ENCODE measurements at places on chromosomes 1 and 21.

- no peak for DNase-seq
Observed at GRCh38 chr1:44947063-44947773, 39.2 kb downstream of the EIF2B3 start.

GRCh38 chr1:33908324-33908956, 44.6 kb downstream of the HMGB4 start:
- DNase-seq: no peak

GRCh38 chr1:165871311-165872067, 44.1 kb downstream of the UCK2 start:
- peak; percentile 69 for DNase-seq

GRCh38 chr1:37998913-37999429, 6.3 kb downstream of the FHL3 start:
- DNase-seq: no peak

DNA sequence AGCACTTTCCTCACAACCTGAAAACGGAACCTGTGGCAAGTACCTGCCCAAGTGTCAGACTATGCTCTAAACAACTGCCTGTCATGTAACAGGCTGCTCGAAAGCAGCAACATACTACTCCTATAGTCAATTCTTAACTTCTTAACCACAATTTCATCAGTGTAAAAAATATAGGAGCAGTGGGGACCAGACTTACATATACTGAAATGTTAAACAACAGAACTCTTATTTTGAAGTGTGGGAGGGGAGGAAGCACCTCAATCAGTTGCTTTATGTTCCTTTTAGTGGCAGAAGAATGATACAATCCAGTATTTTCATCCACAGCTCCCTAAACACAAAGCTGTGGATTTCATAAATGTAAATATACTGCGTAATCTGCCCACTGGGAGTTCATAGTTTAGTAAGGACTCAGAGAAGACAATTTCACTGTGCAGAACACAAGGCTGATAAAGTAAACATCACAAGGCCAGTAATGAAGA, 44.2 kb downstream of the WLS start:
- DNase-seq: no peak

DNA sequence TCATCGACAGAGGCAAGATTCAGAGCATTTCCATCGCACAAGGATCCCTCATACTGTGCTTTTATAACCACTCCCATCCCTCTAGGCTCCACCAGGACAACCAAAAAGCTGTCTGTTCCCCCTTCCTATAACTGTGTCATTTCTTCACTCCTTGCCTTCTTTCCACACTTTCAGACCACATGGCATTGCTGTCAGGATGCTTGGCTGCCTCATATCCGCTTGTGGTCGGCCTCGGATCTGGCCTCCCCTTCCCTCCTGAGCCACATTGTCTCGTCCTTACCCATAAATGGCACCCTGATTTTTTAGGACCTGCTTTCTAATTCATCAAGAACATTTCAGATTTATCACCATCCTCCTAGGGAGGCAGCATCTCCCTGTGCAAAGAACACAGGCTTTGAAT, 80.5 kb downstream of the HIVEP3 start:
- DNase-seq: no peak

DNA sequence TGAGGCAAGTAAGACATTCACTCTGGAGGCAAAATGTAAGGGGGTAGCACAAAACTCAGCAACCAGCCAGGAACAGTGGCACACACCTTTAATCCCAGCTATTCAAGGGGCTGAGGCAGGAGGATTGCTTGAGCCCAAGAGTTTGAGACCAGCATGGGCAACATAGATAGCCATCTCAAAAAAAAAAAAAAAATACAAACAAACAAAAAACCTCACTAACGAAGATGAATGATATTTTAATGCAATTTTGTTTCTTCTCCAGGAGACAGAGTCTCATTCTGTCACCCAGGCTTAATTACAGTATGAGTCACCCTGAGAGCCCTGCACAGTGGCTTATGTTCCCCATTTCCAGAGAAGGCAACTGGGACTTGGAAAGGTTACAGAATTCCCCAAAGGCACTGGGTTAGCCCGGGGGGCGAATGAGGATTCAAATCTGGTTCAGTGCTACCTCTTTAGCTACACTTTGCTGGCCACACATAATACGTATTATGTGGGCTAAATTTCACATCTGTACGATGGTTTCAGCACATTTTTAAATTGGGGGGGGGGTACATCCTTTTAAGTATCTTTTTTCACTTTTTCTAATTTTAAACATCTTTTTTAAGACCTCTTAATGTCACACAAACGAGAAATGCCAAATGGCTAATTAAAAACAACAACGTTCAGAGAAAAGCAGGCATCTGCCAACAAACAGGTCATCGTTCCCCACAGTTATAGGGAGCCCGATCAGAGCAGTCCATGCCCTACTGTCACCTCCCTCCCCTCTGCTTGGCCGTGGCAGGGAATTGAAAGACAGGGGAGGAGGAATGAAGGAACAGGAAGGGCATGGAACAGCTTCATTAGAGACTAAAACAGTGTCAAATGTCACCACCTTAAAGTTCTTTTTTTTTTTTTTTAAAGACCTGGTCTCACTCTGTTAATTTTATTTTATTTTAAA, 3.5 kb downstream of the CELA2A start:
- no peak for DNase-seq

DNA sequence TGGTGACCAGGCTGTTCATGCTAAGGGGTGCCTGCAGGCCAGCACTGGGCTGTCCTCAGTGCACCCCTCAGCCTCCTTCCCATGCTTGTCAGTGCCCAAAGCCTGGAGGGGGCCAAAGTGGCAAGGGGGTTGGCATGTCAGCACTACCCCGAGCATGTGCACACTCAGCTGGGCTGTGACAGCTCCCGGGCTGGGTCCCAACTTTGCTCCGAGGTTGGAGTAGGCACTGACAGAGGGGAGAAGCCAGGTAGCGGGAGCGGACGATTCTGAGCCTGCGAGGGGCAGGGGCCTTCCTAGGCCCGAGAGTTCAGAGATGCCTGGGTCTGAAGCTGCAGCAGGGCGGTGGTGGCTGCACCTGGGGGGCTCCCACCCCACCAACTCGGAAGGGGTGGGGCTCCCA, 119.0 kb downstream of the MAST2 start:
- no peak for DNase-seq

GRCh38 chr1:70864302-70864701, 183.3 kb downstream of the PTGER3 start:
- no peak for DNase-seq

- no peak for DNase-seq
Observed at GRCh38 chr1:186463926-186464325, 3.0 kb upstream of the PDC start.

DNA sequence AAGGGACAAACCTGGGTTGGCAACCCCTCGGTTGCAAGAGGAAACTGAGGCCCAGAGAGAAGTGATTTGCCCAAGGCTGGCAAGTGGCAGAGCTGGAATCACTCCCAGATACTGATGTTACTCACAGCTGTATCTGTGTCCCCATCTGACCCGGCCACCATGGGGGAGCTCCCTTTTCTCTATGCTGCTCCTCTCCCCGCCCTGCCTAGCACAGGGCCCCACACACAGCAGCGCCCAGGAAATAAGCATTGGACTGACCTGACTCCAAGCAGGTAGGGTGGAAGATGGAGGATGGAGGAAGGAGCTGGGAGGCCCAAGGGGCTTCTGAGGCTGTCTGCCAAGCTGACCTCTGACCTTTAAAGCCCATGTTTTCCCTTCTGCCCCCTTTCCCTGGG, 3.0 kb upstream of the FBLIM1 start:
- DNase-seq: no peak

DNA sequence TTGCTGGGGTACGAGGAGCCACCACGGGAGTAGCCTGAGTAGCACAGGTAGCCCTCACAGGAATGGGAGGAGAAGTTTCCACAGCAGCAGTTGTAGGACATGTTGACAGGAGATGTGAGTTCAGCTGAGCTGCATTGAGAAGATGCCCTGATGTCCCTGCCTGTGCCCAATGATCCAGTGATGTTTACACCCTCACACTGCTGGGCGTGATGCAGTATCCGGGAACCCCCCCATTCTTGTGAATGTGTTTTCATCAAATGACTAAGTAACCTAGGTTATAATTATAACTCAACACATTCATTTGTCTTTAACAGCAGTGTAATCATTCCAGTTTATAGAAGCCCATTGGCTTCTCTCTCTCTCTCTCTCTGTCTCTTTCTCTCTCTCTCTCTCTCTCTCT, at the start of gene KRTAP23-1:
TSS of gene KRTAP23-1 (minus strand) at position 101 of the 400 bp plus-strand sequence. CDS start at position 101, 0 bp downstream.
- DNase-seq: peak; percentile 2

DNA sequence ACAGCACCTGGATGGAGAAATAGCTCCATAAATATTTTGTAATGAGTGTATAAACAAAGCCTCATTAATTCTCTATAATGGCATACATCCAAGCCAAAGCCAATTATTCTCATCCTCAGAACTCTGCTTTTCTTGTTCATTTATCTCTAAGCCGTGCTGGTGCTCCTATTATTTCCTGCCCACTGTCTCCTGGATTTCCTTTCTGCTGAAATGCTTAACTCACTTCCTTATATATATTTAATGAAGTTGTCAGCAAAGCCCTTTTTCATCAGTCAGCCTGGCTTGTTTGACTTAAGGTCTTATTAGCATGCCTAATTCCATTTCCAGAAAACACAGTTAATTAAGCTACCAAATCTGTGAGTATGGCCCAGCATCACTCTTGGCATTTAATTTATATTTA, 93.4 kb downstream of the SLC25A24 start:
- DNase-seq: no peak

DNA sequence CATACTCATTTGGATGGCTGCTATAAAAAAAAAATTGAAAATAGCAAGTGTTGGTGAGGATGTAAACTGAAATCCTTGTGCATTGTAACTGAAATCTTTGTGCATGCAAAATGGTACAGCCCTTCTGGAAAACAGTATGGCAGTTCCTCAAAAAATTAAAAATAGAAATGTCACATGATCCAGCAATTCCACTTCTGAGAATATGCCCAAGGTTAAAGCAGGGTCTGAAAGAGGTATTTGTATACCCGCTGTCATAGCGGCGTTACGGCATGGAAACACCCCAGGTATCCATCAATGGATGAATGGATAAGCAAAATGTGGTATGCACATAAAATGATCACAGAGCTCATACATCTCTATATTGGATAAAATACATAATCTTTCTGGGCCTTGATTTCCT, 116.7 kb downstream of the RUSC1 start:
- no peak for DNase-seq

GRCh38 chr1:225996946-225997545, 2.1 kb downstream of the SDE2 start:
- no peak for DNase-seq

DNA sequence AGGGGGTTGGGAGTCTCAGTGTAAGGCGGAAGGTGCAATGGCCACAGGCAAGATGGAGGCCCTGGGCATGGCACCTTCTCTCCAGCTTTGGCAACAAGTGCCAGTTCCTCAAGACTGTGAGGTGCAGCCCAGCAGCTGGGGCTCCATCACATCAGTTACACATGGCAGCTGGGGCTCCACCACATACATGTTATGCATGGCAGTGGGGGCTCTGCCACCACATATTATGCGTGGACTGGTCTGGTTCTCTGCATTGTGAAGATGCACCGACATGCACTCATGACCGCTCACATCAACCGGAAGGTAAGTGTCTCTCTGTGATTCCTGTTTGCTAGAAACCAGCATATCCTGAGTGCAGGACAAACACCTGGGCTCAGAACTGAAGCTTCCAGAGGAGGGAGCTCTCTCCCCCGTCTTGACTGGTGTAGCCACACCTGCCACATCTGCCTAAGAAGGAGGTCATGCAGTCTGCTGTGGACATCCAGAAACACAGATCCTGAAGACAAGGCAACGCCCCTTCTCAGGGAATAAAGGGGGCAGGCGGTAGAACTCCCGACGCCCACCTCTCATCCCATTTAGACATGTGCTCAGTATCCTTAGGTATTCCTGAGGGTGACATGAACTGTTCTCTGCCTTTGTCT, 104.1 kb upstream of the TMPRSS2 start:
- no peak for DNase-seq

DNA sequence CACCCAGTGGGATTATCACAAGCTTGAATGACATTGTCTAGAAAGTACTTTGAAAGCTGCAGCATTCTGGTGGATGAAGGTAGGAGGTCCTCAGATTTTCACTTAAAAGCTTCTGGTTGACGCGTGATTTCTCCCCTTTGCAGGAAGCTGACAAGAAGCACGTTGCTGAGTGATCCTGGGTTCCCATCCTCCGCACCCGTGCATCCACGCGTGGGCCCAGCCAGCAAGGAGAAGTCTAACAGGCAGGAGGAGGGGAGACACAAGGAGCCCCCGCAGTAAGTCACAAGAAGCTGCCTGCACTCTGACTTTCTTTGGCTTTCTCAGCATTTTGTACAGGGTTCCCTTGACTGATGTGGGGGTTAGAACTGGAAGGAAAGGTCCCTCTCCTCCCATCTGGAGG, 7.8 kb upstream of the B3GALT5 start:
- DNase-seq: no peak

- DNase-seq: no peak
Observed at GRCh38 chr1:33696311-33696710, 167.6 kb upstream of the HMGB4 start.

DNA sequence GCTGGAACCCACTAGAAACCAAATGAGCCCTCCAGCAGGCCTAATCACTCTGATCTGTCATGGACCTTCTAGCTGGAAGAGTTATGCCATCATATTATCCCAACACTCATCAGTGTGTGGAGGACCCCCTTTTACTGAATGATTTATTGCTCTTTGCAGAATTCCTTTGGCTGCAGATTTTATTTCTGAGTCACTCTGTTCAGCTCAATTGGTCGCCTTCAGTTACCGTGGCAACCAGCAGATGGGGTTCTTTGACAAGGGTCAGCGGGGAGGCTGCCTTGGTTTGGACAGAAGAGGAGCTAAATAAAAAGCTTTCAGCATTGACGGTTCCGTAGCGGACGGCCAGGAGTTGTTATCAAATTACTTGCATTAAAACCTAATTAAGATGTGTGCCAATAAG, 220.1 kb downstream of the SDCCAG8 start:
- no peak for DNase-seq

GRCh38 chr1:197776351-197777105, 1.2 kb upstream of the DENND1B start:
- DNase-seq: no peak

DNA sequence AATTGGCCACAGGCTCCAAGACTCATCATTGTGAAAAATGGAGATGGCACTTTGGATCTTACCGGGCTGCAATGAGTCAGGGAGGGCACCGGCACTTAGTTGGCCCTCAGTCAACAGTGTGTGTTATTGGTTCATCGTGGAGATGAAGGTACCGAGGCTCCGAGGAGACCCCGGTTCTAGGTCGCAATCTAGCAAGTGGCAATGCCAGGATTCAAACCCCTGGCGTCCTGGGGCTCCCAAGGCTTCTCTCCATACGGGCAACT, 49.0 kb upstream of the ACOT11 start:
- no peak for DNase-seq

GRCh38 chr1:18883636-18884418, 18.5 kb downstream of the ALDH4A1 start:
- peak; percentile 44 for DNase-seq

DNA sequence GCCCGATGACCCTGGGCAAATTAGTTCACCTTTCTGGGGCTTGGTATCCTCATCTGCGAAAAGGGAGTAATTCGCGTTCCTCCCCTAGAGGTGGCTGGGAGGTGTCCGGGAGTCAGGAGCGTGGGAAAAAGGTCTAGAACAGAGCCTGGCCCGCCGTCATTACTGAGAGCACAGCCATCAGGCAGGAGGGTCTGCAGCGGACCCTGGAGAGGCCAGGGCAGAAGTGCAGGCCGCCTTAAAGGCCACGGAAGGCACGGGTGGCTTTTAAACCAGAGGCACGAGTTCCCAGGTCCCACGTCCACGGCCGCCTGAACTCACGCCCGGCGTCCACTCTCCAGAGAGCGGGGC, 850 bp downstream of the PANK4 start:
- DNase-seq: no peak

GRCh38 chr1:226938903-226939437, 1.1 kb upstream of the COQ8A start:
- no peak for DNase-seq

GRCh38 chr1:213075725-213076124, 24.7 kb downstream of the RPS6KC1 start:
- DNase-seq: no peak
